Vagina (tissue), 2 donors: ENCODE measurements at places on chromosomes 2 and 18.

DNA sequence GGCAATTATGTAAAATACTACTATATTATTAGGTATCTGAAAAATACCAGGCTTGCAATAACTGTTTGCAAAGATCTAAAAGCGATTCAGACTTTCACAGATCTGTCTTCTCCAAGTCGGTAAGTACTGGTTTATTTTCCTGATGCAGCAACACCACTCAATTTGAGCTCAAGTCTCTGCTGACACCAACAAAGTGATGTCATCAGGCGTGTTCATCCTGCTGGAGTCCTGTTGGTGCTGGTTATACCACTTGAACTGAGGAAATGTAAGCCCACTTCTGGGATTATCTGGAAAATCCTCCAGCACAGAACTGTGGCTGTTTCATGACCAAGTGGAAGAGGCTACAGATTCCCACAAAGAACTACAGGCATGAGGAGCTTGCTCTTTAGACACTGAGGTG lies 267.6 kb downstream of the BCL2 start:
- DNase-seq: no peak

- no peak for DNase-seq
Observed at GRCh38 chr18:22695674-22696073, 237.5 kb upstream of the RBBP8 start.

DNA sequence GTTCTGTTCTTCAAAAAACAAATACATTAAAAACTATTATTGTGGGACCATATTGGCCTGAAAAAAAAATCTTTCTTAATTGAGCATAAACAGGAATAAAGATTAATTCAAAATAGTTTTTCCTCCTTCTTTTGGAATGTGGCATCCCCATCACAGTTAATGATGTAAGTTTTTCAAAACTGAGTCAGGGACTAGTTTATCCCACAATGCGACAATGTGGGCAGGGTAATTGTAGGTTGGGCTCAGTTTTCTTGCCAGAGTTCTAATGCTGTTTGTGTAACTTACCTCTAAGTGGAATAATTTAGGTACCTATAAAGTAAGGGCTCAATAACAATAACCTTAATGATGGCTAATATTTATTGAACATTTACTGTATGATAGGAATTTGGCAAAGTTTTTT lies 82.0 kb downstream of the PMS1 start:
- no peak for DNase-seq

GRCh38 chr2:30031184-30031583 lies 109.8 kb upstream of the ALK start:
- no peak for DNase-seq

DNA sequence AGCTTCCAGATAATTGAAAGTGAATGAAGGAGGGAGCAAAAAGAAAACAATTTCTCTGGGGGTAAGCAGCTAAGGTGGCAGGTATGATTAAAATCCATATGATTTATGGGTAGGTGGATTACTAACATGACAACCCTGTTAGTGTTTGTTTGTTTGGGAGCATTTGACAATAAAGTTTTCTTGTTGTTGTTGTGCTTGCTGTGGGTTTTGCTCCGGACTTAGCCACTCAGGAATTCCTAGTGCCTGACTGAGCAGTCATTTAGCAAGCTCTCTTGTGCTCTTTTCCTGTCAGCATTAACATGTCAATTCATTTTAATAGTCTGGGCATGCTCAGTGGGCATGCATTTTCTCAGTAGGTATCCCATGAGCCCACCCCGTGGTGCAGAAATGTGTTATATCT lies 674.8 kb upstream of the ZEB2 start:
- no peak for DNase-seq

- DNase-seq: no peak
Observed at GRCh38 chr2:128548461-128548891, 229.8 kb upstream of the HS6ST1 start.

DNA sequence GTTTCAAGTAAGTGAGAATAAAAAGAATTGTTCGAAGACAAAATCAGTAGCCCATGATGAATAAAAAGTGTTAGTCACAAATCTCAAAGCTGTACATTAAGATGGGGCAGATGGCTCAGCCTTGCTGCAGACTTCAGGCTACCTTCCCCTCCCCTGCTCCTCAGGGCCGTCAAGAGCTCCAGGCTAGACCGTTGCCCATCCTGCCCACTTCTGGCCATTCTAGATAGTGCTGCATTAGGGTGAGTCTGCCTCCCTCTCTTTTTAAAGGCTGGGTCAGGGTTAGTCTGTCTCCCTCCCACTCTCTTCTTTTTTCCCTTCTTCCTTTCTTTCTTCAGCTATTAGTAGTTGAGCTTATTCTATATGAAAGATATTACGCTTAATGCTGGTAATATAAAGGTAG lies 86.0 kb downstream of the MAPRE2 start:
- no peak for DNase-seq

- DNase-seq: no peak
Observed at GRCh38 chr2:20035955-20036666, 15.3 kb downstream of the LAPTM4A start.

DNA sequence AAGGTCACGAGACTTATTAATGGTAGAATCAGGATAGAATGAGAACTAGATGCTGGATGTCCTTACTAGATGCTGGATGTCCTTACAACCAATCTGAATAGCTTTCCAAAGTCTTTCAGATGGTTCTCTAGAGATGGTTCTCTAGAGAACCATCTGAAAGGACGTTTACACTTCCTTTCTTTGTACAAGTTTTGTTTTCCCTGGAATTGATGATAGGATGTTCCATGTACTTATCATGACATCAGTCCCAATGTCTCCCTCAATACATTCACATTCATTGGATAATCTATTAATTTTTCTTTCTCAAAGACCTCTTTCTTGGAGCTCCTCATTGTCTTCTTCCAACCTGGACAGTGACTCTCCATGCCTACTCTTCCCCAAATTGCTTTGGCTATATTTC lies 28.2 kb upstream of the RUFY4 start:
- DNase-seq: no peak

DNA sequence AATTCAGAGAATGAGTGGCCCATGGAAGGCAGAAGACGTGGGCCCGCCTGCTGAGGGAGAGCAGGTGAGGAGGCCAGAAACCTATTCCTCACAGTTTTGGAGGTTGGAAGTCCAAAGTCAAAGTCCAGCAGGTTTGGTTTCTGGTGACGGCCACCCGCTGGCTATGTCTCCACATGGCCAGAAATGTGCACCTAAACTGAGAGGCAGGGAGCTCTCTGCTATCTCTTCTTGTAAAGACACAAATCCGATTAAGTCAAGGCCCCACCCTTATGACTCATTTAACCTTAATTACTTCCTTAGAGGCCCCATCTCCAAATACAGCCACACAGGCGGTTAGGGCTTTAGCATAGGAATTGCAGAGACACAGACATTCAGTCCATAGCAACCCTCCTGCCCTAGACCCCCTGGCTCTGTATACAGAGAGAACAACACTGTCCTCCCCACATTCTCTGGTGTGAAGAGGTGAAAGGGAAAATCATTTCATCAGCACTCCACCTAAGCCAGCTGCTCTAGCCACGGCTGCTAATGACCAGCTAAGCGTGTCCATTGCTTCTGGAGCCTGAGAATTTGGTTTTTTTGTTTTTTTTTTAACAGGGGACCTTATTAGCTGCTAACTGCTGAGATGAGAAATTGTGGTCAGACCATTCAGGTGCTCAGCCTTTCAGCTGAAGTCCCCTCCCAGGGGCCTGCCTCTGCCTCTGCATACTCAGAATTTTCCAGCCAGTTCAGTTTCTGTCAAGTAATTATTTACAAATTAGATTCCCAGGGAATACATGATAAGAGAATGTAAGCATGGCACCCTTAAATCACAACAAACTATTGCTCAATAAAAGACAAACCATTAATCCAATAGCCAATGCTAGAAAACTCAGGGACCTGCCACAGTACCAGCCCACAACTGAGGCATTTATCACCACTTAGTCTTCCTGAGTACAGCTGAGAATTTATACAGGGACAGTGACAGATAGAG lies 368.7 kb upstream of the ID2 start:
- DNase-seq: peak; percentile 16

DNA sequence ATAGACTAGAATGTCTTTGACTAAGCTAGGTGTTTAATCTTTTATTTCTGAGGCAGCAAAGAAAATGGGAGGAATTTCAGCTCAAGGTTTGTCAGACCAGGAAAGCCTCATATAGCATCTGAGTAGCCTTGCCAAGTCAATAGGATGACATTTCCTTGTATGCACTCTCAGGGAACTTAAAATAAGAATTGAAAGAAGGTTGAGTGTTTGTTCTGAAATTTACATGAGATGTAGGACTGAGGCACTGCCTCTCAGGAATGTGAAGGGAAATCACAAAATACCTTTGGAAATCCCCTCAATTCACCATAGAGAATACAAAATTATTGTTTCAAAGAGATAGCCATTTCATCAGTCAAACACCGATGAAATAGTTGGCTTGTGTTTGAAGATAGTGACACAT lies 392.0 kb upstream of the NRP2 start:
- DNase-seq: no peak

- no peak for DNase-seq
Observed at GRCh38 chr2:161423421-161424393, 7.6 kb downstream of the TBR1 start.

- DNase-seq: no peak
Observed at GRCh38 chr2:55995211-55995610, 71.6 kb upstream of the EFEMP1 start.

GRCh38 chr18:49804096-49804495 lies 9.2 kb downstream of the ACAA2 start:
- DNase-seq: no peak

GRCh38 chr2:11030909-11031308 lies 119.2 kb downstream of the KCNF1 start:
- DNase-seq: peak; percentile 7

GRCh38 chr2:52210611-52211010 lies 1178.7 kb upstream of the NRXN1 start:
- DNase-seq: no peak

DNA sequence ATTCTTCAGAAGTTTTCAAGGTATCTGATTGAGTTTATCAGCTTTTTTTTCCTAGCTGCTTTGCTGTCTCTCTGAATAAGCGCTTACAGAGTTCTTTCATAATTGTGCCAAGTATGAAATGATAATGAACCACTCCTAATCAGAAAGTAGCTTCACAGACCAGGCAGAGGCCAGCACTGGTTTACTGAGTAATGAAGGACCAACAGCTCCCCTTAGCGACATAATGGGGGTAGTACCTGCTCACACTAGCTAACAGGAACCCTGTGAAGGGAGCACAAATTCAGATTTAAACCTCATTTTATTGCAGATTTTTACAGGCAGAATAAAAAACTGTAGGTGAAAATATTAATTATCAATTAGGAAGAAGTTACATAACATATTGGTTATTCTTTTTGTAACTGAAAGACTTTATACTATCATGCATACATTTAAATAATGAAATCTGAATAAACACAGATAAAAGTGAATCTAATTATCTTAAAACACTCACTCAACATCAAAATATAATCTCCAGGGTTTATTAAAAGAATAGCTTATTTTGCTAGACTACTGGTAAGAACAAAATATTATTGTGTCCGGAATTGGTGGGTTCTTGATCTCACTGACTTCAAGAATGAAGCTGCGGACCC lies 53.7 kb upstream of the LRRC30 start:
- no peak for DNase-seq

- no peak for DNase-seq
Observed at GRCh38 chr2:46188041-46188716, 109.0 kb upstream of the EPAS1 start.

DNA sequence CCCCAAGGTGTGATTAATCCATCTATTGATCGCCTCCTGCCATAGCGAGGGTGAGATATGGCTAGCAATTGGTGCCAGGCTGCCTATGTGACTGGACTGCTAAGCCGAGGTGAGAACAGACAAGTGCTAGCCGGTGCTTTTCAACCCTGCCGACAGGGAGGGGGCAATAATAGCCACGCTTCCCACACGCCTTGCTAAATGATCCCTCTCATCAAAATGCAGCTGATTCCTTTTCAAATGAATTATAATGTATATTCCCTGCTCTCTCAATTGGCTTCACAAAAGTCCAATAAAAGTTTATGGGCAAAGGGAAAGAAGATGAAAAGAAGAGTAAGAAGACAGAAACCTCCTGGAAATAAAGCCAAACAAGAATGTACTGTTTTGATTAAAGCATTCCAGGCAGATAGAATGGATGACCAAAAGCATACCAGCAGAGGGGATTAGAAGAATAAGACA lies 235.6 kb downstream of the ICOS start:
- no peak for DNase-seq

- DNase-seq: no peak
Observed at GRCh38 chr2:174573621-174574081, 24.0 kb downstream of the WIPF1 start.

- no peak for DNase-seq
Observed at GRCh38 chr2:54936766-54937165, 113.5 kb downstream of the RTN4 start.

DNA sequence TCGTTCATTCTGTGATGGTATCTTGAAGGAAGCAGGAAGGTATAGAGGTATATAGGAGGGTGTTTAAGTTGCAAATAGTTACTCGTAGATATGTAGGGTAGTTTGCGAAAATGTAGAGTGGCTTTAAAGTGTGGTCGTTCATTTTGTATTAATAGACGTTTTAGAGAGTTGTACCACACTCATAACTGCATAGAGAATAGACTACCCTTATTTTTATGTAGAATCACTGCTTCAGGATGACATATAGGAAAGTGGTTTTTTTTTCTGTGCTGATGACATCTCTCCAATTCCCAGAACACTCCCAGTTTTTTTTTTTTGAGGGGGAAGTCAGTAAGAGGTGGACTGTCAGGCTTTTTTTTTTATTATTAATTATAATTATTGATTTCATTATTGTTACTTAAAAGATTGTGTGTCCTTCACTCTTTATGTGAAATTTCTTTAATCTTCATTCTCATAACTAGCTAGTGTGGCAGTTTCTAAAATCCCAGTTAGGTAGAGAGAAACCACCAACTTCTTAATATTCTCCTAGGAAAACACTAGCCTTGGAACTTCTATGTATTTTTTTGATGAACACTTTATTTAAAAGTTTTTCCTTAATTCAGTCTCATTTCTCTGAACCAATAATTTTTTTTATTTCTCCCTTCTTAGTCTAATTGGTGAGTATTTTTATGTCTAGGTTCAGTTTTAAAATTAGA lies 1.5 kb downstream of the ACTR3 start:
- no peak for DNase-seq

GRCh38 chr2:85234868-85235267 lies 92.9 kb downstream of the TGOLN2 start:
- DNase-seq: no peak

- DNase-seq: no peak
Observed at GRCh38 chr2:214800180-214800579, 9.3 kb downstream of the BARD1 start.

- DNase-seq: no peak
Observed at GRCh38 chr2:130966775-130967490, 126.3 kb downstream of the FAM168B start.

DNA sequence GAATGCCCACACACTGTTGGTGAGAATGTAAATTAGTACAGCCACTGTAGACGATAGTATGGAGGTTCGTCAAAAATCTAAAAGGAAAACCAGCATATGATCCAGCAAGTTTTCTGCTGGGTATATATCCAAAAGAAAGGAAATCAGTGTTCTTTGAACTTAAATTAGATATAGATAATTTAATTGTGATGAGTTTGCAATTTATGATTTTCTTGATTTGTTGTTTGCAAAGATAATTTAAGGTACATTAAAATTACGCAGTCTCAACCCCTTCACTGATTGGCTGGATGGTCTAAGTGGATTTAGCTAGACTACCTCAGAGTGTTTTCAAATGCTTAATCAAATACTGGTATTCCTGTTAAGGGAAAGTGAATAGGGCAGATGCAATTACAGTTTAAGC lies 302.2 kb downstream of the GALNT13 start:
- no peak for DNase-seq

GRCh38 chr2:28956415-28956826 lies 24.7 kb upstream of the TOGARAM2 start:
- no peak for DNase-seq

GRCh38 chr18:69217196-69218000 lies 183.3 kb upstream of the DOK6 start:
- no peak for DNase-seq

GRCh38 chr2:207796585-207797350 lies 27.1 kb upstream of the FZD5 start:
- no peak for DNase-seq
